ENCODE measurements at places on chromosomes 5 and 9. TPM values are rescaled to one million over a fixed set of nuclear protein-coding genes. Genes with fewer than 3 reads are reported as not detected.

The RLN2 gene
- total RNA-seq = 2.8 TPM

The PCDHA9 gene
- not detected for total RNA-seq

The PCDHGB5 gene
- 0.27 TPM for total RNA-seq

The SLC6A3 gene
- total RNA-seq = not detected

GRCh38 chr5:170747851-170748250, 35.7 kb upstream of the GABRP start:
- no peak for DNase-seq
- H3K27ac ChIP-seq = no peak overlapping the region
- no peaks in the 10 kb centered on the region for H3K4me1 ChIP-seq
- no peaks in the 10 kb centered on the region for H3K36me3 ChIP-seq
- no peak overlapping the region for H3K4me3 ChIP-seq
- no peaks in the 10 kb centered on the region for H3K27me3 ChIP-seq

DNA sequence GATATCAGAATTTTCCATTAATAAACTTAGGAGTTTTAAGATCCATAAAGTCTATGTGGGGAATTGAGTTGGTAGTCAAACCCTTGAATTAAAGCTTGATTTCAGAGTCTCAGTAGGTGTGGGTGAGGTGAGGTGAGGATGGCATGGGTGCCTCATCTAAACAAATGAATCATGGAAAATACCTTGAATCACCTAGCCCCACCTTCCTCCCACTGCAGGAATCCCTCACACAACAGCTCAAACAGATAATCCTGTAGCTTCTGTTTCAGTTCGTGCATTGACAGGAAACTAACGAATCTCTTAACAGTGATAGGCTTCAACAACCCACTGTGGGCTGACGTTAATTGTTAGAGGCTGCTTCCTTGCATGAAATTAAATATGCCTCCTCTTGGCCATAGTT, 185.0 kb downstream of the SREK1 start:
- DNase-seq = no peak
- H3K27me3 ChIP-seq = no peaks in the 10 kb centered on the region
- no peaks in the 10 kb centered on the region for H3K4me1 ChIP-seq
- H3K4me3 ChIP-seq = no peak overlapping the region
- H3K27ac ChIP-seq = no peak overlapping the region
